CD4-positive, alpha-beta T cell treated with Interleukin-15 for 4 hours (primary cell): ENCODE measurements at places on chromosomes 4 and X.

- DNase-seq: peak; percentile 13
Observed at GRCh38 chrX:45710081-45710801, 509.6 kb upstream of the DIPK2B start.

DNA sequence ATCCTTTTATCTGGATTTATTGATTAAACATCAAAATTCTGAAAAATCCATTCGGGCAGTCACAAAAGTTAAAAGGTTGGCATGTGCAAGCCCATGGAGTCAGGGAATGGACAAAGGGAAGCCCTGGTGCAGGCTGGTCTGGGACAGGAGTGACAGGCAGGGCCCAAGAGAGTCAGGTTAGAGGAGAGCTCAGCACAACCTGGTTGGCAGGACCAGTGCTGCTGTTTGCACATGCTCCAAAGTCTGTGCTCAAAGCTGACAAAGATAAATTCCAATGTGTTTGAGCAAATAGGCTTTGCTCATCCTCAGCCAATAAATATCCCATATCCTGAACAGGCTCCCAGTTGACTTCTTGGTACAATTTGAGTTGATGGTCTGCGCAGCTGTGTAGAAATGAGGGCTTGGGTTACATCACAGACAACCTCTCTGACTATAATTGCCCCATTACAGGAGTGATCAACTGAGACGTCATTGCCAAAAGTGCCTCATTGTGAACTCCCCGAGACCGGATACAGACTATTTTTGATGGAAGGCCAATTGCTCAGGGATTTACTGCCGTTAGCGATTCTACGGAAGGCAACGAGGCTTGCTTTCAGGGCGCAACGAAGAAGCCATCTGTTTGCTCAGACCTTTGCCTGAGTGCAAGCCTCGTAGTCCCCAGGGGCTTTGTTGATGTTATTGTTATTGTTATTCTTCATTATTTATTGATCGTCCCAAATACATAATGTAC is 1008.1 kb upstream of the TENM3 start:
- no peak for DNase-seq

DNA sequence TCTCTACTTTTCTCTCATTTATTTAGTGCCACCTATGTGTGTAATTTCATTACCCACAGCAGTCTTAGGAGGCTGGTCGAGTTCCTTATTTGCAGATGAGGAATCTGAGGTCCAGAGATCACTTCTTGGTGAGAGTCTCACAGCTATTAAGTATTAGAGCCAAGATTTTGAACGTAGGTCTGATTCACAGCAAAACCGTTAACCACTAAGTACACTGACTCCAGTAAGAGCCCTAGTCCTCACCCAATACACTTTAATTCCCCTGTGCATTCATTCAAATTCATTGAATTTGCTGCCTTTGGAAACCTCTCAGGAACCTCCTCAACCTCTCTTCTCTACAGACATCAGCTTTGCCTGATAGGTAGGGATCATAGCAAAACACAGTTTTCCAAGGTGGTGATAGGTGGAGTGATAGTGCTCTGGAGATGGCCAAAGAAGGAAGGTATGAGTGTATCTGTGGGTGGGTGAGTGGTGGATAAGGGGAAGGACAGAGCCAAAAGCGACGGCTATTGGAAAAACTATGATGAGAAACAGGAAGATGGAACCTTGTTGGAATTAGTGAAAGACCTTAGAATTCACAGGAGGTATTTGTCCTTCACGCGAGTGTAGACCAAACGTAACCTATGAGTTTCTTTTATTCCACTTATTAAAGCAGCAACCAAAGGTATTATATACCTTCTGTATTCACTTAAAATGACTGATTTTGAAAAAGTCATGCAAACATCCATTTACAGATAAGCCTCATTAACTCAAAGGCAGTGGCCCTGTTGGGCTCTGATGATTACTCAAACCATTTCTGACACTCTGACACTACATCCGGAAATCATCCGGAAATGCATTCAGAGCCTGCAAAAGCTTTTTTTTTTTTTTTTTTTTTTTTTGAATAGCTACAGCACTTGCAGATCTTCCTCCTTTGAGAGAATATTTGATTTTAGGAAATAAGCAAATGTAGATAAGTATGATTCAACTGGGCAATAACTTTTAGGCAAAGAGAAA is 6.3 kb downstream of the FMR1 start:
- DNase-seq: peak; percentile 54

DNA sequence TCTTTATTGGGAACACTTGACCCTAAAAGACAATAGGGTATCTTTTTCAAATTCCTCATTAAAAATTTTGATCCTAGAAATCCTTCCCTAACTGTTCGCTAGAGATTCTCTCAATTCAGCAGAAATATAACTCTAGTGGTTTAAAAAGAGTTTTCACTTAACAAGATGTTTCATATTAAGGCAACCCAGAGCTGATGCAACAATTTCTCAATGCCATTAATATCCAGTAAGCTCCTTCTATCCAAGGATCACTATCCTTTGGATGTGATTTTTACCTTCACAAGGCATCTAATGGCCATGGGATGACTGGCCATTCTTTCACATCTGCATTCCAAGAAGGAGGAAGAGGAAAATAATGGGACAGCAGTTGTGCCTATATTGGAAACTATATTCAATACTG is 183.4 kb downstream of the ANKRD50 start:
- DNase-seq: no peak

DNA sequence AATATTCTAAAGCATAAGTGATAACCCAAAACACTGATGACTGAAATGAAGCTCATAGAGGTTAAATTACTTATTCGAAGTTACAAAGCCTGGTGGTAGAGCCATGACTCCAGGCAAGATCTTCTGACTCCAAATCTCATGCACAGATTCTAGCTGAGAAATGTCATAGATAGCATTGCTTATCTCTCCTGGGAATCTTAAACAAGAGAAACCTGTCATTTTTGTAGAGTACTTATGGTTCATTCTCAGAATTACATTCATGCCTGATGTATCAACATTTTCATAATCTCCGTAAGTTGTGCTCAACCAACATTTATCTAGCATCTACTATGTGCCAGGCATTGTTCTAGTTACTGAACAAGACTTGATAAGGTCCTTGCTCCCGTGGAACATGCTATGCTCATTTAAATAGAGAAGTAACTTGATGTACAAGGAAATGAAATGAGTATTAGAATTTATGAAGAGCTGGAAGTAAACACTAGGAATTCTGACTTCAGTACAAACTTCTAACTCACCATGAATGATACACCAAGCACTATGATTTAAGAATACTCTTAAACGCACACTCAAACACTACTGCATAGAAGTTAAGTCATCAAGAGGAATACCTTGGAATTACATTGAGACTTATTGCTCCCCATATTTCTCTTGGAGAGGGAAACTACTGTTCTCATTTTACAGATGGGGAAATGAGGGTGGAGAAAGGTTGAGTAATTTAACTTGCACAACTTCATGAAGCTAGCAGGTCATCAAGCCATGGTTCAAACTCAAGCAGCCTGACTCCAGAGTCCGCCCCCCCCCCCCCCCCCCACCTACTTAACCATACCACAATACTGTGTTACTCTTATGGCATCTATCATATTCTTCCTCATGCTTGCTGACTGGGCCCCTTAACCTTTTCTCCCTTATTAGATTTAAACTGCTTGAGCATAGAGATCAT is 45.4 kb downstream of the MBNL3 start:
- no peak for DNase-seq

GRCh38 chrX:725971-726370 is 95.4 kb downstream of the SHOX start:
- no peak for DNase-seq

DNA sequence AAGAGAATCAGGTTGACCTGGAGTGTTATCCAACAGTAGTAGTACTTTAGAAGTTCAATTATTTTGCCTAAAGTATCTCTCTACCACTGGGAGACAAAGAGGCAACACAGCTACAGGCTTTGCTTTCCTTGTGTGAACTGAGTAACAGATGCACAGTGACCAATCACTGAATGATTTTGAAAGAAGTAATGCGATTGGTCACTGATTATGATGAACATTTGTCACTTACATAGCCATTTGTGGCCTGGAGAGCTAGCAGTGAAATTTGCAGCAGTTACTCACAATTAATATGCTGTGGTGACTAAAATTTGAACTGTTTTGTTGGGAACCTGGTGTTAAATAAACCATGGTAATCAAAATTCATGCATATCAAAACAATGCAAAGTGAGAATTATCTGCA is 508.7 kb upstream of the DIPK2B start:
- DNase-seq: no peak

- DNase-seq: peak; percentile 22
Observed at GRCh38 chr4:3202836-3203820, 45.8 kb upstream of the MSANTD1 start.

DNA sequence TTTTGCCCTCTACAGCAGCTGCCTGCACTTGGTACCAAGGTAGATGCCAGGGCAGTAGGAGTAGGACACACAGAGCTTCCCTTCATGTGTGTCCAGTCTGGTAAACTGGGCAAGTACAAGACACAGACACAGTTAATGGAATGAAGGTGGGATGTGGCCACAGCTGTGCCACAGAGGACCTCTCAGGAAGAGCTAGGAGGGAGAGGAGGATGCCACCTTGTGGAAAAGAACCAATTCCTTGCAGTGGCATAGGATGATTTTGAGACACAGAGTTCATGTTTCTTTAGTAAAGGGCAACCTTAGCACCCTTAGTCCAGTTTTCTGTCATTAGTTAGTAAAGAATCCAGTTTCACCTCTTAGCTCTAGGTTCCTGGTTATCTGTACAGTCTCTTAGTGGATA is 36.3 kb upstream of the TBC1D14 start:
- DNase-seq: no peak

DNA sequence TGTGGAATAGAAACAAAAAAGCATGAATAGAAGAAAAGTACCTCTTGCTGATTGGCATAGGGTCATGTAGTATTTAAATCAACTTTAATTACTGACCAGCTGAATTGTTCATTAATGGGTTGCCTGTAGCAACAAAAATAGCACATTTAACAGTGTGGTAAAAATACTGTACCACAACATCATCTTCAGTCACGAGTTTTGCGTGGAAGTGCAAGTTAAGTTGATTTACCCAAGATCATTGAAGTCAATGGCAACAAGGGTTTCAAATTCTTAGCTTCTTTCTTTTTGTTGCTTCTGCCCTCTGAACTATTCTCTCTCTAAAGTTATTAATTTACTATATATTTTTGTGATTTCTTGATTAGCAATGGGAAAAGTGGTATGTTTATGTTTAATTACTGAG is 526.6 kb downstream of the C4orf33 start:
- DNase-seq: no peak

- DNase-seq: no peak
Observed at GRCh38 chrX:108447303-108447702, 7.7 kb downstream of the COL4A5 start.

DNA sequence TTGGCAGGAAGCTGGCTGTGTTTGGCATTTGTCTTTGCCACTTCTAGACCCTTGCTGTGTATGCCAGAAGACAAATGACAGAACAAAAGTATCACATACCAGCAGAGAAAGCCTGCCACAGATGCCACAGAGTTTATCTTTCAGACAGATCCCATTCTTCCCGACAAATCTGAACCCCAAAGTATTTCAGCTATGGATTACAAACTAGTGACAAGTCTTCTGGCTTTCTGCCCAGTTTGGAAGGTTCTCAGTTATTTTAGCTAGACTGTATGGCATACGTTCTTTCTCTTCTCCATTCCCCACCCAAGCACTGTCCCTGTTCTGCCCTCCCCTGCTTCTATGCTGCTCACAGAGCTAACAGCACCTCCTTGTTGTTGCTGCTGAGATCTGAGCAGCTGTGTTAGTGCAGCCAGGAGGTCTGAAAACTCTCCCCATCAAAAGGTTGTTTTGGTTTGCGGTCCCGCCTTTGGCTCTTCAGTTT is 236.7 kb downstream of the FRAS1 start:
- no peak for DNase-seq

DNA sequence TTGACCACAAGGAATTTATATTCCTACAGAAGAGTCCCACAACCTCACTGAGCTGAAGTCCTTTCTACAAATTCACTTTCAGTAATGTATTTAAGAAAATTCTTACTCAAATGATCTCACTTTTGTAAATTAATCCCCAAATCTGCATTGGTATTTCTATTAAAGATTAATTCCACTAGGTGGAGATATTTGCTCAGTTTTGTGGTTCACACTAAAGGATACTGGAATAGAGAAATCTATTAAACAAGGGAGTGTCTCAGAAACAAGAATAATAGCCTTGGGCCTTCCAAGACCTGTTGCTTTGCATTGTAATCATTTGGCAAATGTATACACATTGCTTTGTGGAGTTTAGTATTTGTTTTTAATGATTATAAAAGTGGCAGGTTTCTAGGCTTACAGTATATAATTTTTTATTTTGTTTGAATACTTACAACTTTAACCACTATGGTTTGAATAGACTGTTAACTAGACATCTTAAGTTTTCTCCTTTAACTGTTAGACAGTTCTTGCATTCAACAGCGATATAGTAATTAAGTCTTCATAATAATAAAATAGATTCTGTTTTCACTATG is 25.9 kb downstream of the CFAP299 start:
- DNase-seq: peak; percentile 44

DNA sequence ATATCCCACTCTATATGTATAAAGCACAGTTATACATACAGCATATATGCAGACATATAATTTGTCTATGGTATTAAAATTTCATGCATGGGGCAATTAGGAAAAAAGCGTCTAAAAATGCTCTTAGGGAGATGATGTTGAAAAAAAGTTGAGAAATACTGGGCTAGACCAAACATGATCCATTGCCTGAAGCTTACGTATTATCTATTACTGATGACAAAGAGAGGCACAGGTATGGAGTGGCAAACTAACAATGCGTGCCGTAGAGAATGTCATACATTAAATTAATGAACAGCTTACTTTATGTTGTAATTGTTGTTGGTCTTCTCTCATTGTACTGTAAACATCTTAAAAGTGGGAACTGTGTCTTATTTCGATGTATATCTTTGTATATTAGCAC is 13.9 kb downstream of the RHOH start:
- DNase-seq: no peak

GRCh38 chrX:140132937-140133336 is 167.6 kb upstream of the CXorf66 start:
- DNase-seq: no peak

GRCh38 chrX:112613686-112614085 is 66.1 kb downstream of the LHFPL1 start:
- DNase-seq: no peak

DNA sequence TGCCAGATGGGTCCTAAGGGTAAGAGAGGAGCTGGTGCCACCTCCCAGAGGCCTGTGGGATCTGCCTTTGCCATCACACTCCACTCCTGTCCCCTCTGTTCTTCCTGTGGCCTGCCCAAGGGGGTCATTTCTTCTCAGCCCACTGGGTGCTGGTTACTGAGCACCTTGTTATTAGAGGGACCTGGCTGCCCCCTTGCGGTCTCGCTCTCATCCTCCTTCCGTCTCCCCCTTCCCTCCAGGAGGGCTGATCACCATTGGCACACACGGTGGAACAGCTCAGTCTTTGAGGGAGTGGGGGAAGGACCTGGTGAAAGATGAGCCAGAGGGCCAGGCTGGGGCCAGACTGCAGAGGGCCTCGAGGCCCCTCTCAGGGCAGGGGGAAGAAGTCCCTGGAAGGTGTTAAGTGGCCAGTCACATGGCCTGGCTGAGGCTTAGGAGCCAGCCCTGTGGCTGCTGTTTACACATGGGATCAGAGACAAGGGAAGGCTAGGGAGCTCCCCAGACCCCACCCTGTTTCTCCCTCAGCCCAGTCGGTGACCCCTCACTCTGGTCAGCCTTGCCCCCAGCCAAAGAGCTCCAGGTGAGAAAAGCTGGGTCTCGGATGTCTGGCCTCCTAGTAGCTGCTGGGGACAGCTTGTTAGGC is 68.1 kb downstream of the MTMR1 start:
- no peak for DNase-seq
